Stimulated activated CD8-positive, alpha-beta memory T cell treated with anti-CD3 and anti-CD28 coated beads, Interleukin-2, amount 100 ng/mL, for 48 hours (primary cell): ENCODE measurements at places on chromosomes 6 and 20.

- DNase-seq: no peak
Observed at GRCh38 chr20:14385176-14385740, 47.8 kb upstream of the FLRT3 start.

DNA sequence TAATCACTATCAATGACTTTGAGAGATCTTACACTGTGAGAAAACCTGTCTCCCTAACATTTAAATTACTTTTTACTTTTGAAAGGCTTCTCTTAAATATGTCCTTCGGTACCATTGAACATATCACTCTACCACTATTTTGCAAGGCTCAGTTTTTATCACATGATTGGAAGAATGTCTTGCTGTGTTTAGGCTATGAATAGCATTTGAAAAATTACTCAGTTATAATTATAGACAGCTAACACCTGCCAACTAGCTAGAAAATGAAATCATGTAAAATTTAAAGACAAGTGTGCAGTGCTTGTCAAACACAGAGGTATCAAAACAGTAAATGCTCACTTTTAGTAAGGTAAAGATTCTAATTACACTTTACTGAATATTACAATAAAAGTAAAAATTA, 11.0 kb downstream of the SESN1 start:
- DNase-seq: no peak

DNA sequence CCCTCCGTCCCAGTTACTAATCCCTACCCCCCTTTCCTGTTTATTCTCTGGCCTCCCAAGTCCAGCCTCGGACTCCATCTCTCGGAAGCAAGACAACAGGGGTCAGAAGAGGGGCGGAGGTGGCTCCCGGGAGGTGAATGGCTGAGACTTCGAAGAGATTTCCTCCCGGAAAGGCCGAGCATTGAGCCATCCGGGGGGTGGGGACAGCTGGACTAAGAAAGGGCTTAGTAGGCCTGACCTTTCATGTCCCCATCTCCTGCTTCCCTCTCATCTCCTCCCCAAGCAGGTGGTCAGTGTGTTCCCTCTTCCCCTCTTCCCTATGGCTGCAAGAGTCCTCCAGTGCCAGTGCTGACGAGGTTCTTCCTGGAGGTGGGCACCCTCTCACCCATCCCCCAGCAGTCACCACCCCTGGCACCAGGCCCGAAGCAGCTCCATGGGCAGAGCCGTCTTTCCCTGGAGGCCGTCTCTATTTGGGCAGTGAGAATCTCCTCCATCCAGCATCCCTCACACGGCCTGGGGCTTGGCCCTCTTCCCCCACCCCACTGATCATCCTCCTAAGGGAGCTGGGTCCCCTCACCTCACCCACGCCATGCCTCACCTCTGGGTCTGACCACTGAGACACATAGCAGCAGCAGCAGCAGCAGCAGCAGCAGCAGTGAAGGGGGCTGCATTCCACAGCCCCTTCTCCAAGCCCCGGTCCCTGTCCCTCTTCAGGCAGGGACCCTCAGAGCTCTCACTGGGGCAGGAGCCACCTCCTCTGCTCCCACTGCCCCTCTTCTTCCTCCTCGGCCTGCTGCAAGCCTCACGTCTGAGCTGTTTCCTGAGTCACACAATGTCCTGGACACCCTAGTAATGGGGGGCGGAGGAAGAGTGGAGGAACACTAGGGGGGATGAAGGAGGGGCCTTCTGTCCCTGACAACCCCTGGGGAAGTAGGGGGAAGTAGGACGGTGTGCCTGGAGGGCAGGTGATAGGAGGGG, at the start of gene NOTCH4:
NOTCH4 (minus strand) TSS at position 810 of the 978 bp plus-strand sequence; CDS start at position 671, 139 bp downstream.
- DNase-seq: no peak

DNA sequence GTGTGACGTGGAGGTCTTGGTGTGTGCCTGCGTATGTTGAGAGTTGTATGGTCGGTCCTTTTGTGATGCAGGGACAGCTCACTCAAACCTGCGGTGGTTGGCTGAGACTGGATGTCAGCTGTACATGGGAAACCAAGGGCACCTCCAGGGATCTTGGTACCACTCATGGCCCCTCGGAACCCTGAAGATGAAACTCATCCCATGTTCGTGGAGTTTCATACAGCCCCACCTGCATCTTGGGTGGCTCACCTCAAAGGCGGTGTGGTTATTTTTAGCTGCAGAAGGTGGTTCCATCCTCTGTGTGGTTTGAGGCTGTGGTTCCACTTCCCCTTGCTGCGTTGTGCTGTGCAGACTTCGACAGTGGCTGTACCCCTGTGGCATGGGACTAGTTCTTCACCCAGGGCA, 52.6 kb upstream of the SLC22A1 start:
- no peak for DNase-seq

GRCh38 chr6:20640181-20640580, 105.9 kb downstream of the CDKAL1 start:
- no peak for DNase-seq

- no peak for DNase-seq
Observed at GRCh38 chr20:44601801-44602204, 19.4 kb downstream of the PKIG start.

DNA sequence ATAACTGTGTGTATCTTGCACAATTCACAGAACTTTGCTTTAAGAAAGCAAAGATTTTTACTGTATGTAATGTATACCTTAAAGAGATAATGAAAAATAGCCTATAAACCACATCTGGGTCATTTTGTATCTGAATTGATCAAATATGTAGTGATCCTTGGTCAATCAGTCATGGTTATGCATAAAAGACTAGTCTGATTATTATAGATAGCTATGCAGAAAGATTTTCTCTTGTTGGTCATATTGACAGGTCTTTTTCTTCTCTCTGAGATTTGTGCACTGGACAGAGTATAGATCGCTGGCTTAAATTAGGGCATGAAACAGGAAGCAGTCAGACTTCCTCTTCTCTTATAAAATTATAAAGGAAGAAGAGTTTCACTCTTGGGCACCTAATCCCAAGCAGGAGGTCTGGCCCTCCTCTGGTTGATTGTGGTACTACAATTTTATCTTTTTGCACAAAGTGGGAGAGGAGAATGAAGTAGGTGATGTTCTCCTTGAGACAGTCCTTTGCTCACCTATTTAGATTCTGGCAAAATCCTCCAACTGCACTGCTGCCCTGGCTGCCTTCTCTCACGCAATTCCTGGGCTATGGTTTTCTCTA, 380.9 kb upstream of the RGS17 start:
- DNase-seq: no peak

DNA sequence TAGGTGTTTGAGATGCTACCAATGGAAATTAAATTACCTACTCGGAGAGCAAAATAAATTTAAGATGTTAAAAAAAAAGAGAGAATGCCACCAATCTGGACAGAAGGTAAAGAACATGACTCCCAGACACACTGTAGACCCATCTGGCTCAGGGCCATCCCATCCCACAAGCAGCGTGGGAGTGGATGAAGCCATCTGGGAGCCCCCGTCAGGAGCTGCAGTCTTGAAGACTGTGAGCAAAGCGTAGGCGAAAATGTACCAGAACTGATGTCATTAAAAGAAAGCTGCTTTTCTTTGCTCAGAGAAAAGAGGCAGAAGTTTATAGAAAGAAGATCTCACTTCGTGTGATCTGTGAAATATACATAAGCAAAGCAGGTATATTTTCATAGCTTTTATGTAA, 815.7 kb downstream of the QKI start:
- DNase-seq: no peak
